ENCODE measurements at places on chromosomes 2 and 18.

DNA sequence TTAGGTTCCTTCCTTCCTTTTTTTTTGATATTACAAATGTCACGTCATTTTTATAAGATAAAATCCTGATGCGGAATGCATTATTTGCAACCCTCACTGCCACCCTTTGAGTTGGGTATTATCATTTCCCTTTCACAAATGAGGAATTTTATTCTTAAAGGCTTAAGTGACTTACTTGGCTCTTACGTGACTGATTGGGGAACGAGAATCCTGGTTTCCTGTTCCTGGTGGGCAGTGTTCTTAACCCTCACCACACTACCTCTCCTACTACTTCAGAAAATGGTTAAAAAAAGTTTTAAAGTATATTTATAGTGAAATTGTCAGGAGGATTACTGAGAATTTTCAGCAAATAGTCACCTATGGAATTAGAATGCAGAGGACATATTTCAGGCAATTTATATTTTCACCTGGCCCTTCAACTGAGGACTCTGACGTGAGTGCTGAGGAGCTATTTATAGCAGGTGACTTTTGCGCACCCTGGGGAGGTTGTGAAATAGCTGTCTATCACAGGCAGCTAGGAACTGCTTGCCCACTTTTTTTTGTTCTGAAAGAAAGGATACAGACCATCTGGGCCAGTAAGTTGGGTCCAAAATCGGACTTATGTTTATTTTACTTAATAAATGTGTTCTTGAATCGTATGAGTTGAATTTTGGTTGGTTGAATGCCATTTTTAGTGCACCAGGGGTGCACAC lies 18.7 kb upstream of the RASGRP3 start:
- no peak for DNase-seq

DNA sequence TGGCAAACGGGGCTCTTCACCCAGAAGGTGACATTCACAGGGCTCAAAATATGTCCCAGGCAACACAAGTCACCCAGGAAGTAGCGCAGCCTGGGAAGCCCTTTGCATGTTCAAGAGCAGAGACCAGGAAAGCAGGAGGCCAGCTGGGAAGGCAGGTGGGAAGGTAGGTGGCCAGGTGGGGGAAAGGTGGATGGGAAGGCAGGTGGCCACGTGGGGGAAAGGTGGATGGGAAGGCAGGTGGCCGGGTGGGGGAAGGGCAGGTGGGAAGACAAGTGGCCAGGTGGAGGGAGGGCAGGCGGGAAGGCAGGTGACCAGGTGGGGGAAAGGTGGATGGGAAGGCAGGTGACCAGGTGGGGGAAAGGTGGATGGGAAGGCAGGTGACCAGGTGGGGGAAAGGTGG lies 102.7 kb downstream of the ZNF516 start:
- no peak for DNase-seq

DNA sequence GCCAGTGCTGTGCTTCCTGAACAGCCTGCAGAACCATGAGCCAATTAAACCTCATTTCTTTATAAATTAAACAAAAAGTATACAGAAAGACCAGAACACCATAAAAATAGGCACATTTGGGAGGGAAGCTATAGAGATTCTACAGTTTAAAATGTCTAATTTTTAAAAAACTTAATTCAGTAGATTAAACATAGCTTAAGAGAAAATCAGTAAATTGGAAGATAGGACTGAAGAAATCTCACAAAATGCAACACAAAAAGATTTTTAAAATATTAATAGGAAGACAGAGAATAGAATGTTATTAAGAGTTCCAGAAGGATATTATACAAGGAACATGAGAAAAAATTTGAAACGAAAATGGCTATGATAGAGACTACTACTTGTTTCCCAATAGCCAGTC lies 90.5 kb upstream of the SPTBN1 start:
- no peak for DNase-seq

DNA sequence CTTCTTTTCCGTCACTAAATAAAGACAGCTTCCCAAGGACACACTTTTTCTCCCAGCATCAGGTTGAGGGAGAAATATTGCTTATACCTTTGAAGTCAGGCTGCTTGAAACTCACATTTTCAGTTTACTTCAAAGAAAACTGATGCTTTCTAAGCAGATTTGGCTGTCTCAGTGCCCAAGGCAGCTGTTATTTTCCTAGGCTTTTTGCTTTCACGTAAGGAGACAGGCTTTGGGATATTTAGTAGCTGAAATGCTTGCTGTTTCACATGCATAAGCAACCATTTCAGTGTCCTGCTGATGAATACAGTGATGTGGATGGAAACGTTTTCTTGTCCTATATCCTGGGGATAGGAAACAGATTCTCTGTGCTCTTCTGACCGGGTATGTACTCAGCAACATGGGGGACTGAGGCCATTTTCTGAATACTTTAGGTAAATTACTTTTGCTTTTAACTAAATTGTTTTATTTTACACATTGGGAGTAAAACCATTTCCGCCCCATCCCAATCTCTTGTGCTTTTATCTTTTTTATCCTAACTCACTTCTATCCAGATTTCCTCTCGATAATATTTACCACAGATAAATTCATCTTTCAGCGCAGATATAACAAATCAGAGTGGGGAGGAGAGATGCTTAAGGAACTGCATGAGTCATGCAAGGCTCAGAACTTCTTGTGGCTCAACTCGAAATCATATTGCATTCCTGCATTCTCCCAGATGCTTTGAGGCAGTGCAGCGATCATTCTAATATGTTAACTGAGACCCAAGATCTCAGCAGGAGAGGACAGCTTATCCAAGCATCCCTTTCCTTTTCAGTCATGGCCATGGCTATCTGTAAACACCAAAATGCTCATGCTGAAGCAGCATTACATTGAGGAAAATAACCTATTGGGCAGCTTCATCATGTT lies 22.2 kb downstream of the GALR1 start:
- DNase-seq: no peak
